ENCODE measurements at places on chromosomes 16 and 17. TPM values are rescaled to one million over a fixed set of nuclear protein-coding genes. Genes with fewer than 3 reads are reported as not detected.
A peak's percentile ranks its signal among the peaks of the same experiment; 100 is the strongest.

- no peak for DNase-seq
These were observed 3.5 kb downstream of the KRT40 start for GRCh38 chr17:40980596-40980995.

DNA sequence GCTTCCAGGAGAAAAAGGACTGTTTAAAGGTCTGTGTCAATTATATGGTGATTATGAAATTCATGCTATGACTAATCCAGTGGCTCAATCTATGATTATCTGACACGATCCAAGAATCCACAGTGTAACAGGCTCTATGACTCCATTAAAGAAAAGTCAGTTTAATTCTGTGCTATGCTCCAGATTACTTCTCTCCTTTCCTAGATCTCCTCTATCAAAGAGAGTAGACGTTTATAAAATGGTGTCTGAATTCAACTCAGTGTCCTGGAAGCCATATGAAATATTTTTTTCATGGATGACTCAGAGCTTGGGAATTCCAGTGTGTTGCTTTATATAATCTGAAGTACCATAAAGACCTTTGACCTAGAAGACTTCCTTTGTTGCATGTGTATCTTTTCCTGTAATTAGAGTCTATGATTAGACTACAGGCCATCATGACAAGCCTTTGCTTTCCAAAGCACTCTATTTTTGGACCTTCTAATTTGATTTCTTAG lies 27.0 kb upstream of the NF1 start:
- peak; percentile 86 for DNase-seq

GRCh38 chr16:4272114-4272956 lies 488 bp downstream of the TFAP4 start:
- DNase-seq, result peak; percentile 40

- no peak for DNase-seq
These were observed 45.7 kb upstream of the MRC2 start for GRCh38 chr17:62581764-62582163.

- no peak for DNase-seq
These were observed 102.2 kb downstream of the AATF start for GRCh38 chr17:37050920-37051319.

DNA sequence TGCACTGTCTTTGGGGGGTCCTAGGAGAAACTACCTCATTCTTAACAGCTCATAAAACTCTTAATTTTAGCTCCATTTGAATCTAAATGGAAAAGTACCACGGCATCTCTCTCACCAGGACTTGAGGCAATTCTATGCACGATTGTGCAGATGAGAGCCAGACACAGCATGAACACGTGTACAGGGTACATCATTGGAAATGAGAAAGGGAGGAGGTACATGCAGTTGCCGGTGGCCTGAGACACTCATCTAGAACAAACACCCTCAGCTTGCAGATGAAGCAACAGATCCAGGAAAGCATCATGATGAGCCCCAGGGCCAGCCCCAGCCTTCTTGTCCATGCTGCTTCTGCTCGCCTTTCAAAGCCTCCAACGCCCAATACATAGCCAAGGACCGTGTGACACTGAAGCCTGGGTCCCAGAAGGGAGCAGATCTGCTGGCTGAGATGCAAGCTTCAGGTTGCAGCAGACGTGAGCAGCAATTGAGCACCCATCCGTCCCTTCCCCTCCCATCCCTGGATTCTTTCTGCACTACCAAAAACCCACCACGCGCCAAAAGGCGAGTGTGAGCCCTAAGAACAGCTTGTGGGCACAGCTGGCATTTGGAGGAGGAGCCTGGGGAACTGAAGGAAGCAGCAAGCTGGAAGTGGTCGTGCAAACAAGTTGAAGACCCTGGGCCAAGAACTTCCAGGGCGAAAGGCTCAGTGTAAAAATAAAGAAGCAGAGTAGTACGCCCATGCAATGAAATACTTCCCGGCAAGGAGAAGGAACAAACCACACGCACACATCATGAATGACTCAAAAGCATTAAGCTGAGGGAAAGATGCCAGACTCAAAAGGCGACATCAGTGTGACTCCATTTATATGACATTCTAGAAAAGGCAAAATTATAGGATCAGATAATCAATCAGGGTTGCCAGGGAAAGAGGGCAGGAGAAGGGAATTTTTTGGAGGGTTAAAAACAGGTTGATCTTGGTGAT lies 7.3 kb upstream of the RCVRN start:
- DNase-seq, result no peak

GRCh38 chr17:81651692-81652091 lies 4.7 kb downstream of the PDE6G start:
- no peak for DNase-seq

DNA sequence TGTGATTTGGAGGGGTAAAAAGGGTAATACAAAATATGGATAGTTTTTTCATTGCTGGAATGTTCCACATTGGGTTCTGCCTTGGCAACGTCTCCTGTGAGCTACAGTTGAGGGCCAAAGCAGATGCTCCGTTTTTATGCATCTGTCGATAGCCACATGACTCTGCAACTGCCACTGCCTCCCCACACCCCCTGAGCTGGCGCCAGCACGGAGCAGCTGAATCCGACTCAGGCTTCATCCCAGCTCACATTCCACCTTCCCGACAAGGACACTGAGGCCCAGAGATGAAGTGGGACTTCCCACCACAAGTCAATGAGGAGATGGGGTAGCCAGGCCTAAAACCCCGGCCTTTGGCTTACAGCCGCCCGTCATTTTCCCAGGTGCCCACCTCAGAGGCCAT lies 334.1 kb downstream of the CDH13 start:
- no peak for DNase-seq

The FN3K gene
- total RNA-seq, result 4.0 TPM
